Foreskin keratinocyte (primary cell): ENCODE measurements at places on chromosomes 4 and X. TPM values are rescaled to one million over a fixed set of nuclear protein-coding genes. Genes with fewer than 3 reads are reported as not detected.

The GABRG1 gene
- polyA plus RNA-seq, result not detected in 2 replicates

DNA sequence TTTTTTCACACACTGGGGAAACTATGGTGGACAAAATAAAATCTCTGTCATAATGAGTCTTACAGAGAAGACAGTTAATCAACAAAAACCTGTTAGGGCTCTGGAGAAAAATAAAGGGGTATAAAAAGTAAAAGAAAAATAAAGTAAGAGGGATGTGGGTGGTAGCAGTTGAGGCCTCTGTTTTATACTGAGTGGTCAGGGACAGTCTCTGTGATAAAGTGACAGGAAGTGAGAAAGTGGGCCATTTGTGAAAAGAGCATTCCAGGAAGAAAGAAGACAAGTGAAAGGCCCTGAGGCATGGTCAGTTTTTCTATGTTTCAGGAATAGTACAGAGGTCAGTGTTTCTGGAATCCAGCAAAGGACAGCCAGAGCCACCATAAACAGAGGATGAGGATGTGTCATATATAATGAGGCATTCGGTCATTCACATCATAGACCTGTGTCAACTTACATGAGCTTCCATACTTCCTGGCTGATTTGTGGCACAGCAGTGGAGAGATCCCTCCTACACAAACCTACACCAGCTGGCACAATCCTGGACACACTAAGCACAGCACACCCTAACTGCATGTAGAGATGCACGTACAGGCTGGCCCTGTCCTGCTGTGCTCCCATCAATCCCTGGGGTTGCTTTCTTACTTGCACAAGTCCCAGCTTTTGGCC lies 64.4 kb upstream of the NAP1L5 start:
- no peak for DNase-seq

DNA sequence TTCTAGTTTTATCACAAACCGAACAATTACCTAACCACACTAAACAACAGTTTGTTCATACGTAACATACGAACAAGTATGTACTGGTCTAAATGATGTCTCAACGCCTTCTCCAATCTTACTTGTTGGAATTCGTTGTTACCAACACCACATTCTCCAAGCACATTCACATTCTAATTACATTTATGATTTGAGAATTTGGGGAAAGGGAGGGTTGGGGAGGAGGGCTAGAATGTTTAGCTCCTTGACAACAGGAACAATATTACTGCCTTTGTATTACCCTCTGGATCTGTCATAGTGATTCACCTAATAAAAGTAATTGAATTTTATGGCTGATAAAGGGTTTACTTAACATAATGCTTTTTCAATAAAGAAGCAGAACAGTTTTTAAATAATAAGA lies 24.4 kb downstream of the LCORL start:
- DNase-seq, result peak; percentile 92

GRCh38 chr4:183571350-183571941 lies 66.6 kb downstream of the ING2 start:
- DNase-seq, result peak; percentile 56

DNA sequence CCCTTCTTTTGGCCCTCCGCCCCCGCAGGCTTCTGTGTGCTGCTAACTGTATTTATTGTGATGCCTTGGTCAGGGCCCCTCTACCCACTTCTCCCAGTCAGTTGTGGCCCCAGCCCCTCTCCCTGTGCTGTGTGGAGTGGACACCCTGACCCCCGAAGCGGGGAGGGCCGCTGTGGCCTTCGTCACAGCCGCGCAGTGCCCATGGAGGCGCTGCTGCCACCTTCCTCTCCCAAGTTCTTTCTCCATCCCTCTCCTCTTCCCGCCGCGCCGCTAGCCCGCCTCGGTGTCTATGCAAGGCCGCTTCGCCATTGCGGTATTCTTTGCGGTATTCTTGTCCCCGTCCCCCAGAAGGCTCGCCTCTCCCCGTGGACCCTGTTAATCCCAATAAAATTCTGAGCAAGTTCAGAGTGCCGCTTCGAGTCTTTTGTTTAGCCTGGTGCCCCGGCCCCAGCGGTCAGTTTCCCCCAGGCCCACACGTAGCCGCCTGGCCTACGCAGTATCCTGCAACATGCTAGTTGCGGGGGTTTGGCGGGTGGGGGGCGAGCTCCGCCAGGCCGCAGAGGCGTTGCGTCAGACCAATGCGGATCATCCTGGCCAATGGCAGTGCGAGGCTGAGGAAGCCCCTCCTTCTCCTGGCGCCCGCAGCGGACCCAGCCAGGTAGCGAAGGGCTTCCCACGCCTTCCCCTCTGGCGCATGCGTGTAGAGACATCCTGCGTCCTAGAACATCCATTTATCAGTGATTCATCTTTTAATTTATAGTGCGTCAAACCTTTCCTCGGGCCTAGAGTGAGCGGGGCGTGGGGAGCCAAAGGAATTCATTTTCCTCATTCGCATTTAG lies 5.6 kb upstream of the KANTR start:
- peak; percentile 82 for DNase-seq
